GM12878 (cell line): ENCODE measurements at places on chromosomes 5 and 9. TPM values are rescaled to one million over a fixed set of nuclear protein-coding genes. Genes with fewer than 3 reads are reported as not detected.

Gene WNT8A
- not detected in 2 replicates for total RNA-seq

Gene PAPPA
- 0.03 and 0.08 TPM in 2 replicates for total RNA-seq

Gene SLC36A3
- not detected in 2 replicates for total RNA-seq

Gene PTCD2
- total RNA-seq: 13.6 and 14.7 TPM in 2 replicates

Gene NKD2
- 0.13 and 0.26 TPM in 2 replicates for total RNA-seq

Gene NR2F1-AS1
- 0.19 and 0.62 TPM in 2 replicates for total RNA-seq

Gene GLDC
- 117 and 119 TPM in 2 replicates for total RNA-seq

Gene PCDHGA5
- total RNA-seq: 0.13 and 0.23 TPM in 2 replicates

Gene SEMA6A
- total RNA-seq: 1.9 and 2.1 TPM in 2 replicates

Gene TRIM36
- total RNA-seq: not detected in 2 replicates

Gene IPO11
- total RNA-seq: 33.6 and 37.7 TPM in 2 replicates

Gene CYSRT1
- total RNA-seq: 0.97 and 1.6 TPM in 2 replicates

Gene GARIN3
- total RNA-seq: not detected in 2 replicates

Gene FOXD4L4
- 0.24 and 0.36 TPM in 2 replicates for total RNA-seq

Gene GPX3
- total RNA-seq: 0.38 and 0.45 TPM in 2 replicates

Gene RNF208
- total RNA-seq: 10.7 and 12.0 TPM in 2 replicates

Gene TSSK1B
- not detected in 2 replicates for total RNA-seq

Gene MYO10
- 0.58 and 0.77 TPM in 2 replicates for total RNA-seq

Gene ROR2
- 0.05 TPM in 1 of 2 replicates, not detected in the other for total RNA-seq

Gene TRAF1
- total RNA-seq: 163 and 164 TPM in 2 replicates

Gene LHX2
- 9.0 and 10.3 TPM in 2 replicates for total RNA-seq

Gene IARS1
- 140 and 144 TPM in 2 replicates for total RNA-seq

Gene SLC46A2
- not detected in 2 replicates for total RNA-seq

Gene POU5F2
- total RNA-seq: 0.40 and 0.59 TPM in 2 replicates

Gene ARL14EPL
- not detected in 2 replicates for total RNA-seq

Gene ZNF879
- total RNA-seq: not detected in 2 replicates

Gene DNAH5
- under 0.01 TPM in 1 of 2 replicates, not detected in the other for total RNA-seq

Gene SMIM33
- not detected in 2 replicates for total RNA-seq

Gene GALT
- 26.2 and 30.8 TPM in 2 replicates for total RNA-seq

Gene TAF11L10
- total RNA-seq: not detected in 2 replicates

Gene OGN
- 0.11 TPM in 1 of 2 replicates, not detected in the other for total RNA-seq

Gene PCDHB8
- not detected in 2 replicates for total RNA-seq

Gene SYK
- total RNA-seq: 128 and 135 TPM in 2 replicates

Gene IFNA2
- total RNA-seq: 0.26 TPM in 1 of 2 replicates, not detected in the other

Gene HAVCR2
- total RNA-seq: 5.2 and 6.5 TPM in 2 replicates

Gene OBP2B
- total RNA-seq: not detected in 2 replicates

Gene PCDHGA8
- total RNA-seq: not detected in 2 replicates

Gene ERCC8
- 11.9 and 12.4 TPM in 2 replicates for total RNA-seq

Gene MIGA2
- 27.8 and 31.0 TPM in 2 replicates for total RNA-seq

Gene RNF20
- total RNA-seq: 28.0 and 38.9 TPM in 2 replicates

Gene ZBTB5
- 12.7 and 13.3 TPM in 2 replicates for total RNA-seq

Gene LHX3
- not detected in 2 replicates for total RNA-seq

Gene ELOVL7
- 0.95 and 1.1 TPM in 2 replicates for total RNA-seq

Gene HTR4
- total RNA-seq: not detected in 2 replicates

Gene CCDC192
- not detected in 2 replicates for total RNA-seq

Gene PPIC
- total RNA-seq: 0.21 TPM in 1 of 2 replicates, not detected in the other

Gene PCSK5
- 0.11 and 0.13 TPM in 2 replicates for total RNA-seq

Gene SLC6A3
- not detected in 2 replicates for total RNA-seq

Gene CATSPER3
- total RNA-seq: 0.18 TPM in 1 of 2 replicates, not detected in the other

Gene CYLC2
- total RNA-seq: not detected in 2 replicates
